Vagina (tissue), 2 donors: ENCODE measurements at places on chromosomes 6 and 20.

- DNase-seq: no peak
Observed at GRCh38 chr20:38962928-38963401, 821 bp downstream of the DHX35 start.

DNA sequence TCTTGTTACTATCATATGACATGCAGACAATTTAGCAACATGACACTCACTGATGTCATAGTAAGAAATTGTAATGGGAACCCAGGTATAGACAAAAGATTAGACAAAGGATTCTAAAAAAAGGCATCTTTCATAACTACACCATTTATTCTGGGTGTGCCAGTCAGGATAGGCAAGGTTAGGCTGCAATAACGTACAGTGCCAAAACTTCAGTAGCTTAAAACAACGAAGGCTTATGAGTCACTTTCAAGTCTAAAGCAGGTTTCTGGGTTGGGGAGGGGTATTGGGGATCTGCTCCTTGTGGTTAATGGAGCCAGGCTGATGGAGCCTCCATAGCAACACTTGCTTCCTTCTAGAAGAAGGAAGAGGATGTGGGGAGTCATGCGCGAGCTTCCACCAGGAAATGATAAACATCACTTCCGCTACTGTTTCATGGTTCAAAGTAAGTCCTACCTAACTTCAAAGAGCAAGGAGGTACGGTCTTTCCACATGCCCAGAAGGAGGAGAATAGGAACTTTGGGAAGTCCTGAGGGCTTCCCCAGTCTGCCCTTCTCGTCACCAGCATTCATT, 2.0 kb upstream of the GTSF1L start:
- no peak for DNase-seq

DNA sequence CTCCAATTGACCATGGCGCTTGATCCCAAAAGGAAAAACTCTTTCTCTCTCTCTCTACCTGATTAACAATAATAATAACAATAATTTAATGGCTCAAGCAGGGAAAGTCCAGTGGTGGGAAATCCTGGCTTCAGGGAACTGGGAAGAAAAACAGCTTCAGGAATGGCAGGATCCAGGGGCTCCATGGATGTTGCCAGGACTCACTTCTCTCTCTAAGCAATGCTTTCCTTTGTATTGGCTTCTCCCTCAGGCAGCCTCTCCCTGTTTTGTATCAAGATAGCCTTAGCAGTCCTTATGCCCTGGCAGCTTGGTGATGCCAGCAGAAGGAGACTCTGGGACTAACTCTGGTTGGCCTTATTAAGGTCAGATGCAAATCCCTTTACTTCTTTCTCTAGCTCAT, 13.5 kb upstream of the PTGIS start:
- no peak for DNase-seq

GRCh38 chr6:31830886-31831335, 3.4 kb downstream of the HSPA1B start:
- no peak for DNase-seq

GRCh38 chr20:15637950-15638754, 935.1 kb downstream of the KIF16B start:
- DNase-seq: no peak

DNA sequence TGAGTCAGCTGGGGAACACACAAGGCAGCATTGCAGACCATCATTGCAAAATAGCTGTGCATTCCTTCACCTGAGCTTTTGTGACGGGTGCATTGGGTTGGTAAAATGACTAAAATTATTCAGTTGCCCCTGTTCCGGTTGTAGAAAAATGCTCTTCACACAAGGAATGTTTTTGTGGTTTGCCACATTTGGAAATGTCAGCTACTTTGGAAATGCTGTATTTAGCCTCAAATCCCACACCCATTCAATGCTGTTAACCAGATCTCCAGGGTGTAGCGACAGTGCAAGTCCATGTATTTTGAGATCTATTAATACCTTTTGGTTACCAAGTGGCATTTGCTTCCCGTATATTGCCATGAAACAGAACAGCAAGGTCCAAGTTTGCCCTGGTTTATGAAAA, 201.2 kb downstream of the FOXA2 start:
- no peak for DNase-seq

DNA sequence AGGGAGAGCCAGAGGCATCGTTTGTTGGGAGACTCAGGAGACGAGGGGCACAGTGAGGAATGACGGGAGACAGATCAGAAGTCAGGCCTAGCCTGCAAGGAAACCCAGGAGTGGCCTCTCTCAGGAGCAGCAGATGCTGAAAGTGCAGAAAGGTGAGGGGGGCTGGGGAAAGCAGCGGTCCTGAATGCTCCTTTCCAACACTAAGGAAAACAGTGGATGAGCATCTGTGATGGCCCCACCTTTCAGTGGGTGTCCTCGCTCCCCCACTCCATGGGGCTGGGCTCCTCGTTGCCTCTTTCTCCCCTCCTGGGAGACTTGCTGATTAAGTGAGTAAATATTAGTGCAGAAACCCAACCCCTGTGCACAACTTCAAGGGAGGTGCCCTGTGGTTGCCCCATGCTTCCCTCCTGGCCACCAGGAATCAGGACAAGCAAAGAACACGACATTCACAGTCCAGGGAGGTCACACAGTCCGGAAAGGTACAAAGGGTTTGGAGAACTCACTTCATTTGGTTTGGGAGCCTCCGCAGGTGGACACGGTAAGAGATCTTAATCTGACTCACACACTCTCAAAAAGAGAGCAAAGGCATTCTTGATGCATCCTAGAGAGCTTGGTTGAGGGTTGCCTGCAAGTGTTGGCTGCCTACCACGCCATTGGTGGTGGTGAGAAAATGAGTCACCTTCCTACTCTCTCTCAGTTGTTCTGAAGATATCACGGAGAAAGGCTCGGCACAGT, 9.7 kb upstream of the BPIFB1 start:
- no peak for DNase-seq

DNA sequence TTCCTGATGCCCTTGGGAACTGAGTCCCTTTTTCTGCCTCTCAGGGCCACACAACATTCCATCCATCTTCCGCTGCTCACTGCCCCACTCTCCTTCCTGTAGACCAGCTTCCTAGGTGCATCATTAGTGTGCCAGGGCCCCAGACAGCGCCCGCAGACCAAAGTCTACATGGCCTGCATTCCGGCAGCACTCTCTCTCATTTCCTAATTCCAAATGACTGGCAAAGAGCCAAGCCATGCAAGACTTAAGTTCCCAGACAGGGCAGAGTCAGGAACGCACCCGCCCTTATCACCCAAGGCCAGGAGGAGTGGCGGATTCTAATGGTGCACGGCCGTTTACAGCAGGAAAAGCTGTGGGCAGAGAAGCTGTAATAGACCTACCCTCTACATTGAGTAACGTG, 159.8 kb upstream of the ARID1B start:
- no peak for DNase-seq

GRCh38 chr6:5099537-5099936, 14.4 kb downstream of the PPP1R3G start:
- DNase-seq: no peak

GRCh38 chr20:54062812-54063280, 7.5 kb downstream of the BCAS1 start:
- DNase-seq: peak; percentile 43

GRCh38 chr6:29953001-29953441, 10.7 kb downstream of the HLA-A start:
- no peak for DNase-seq

DNA sequence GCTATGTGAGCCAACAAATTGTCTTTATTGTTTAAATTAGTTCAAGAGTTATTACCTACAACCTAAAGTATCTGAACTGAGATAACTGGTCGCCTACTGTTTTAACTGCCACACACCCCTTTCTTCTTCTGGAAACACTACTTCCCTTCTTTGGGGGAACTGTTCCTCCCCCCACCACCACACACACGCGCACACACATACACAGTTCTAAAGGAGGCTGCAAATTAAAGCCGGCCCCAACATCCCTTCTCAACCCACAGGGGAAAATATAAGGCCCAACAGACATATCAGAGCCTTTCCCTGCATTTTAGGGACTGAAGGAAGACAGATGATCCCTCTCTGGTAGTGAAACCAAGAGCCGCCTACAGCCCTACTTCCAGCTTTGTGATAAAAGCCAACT, 348.0 kb upstream of the JARID2 start:
- no peak for DNase-seq

DNA sequence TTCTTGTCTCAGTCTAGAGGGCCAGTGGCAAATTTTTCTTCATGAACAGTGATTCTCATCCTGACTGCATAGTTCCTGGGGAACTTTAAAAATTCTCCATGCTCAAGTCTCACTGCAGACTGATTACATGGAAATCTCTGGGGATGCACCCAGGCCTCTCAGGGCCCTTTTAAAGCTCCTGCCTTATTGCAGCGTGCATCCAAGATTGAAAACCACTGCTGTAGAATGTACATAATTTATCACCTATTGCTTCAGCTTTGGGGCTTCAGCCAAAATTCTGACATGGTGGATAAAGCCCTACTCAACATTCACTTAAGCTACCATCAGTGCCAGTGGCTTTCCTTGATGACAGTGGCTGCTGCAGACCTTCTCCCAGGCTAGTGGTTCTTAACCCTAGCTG, 143.8 kb downstream of the BTBD3 start:
- peak; percentile 9 for DNase-seq

DNA sequence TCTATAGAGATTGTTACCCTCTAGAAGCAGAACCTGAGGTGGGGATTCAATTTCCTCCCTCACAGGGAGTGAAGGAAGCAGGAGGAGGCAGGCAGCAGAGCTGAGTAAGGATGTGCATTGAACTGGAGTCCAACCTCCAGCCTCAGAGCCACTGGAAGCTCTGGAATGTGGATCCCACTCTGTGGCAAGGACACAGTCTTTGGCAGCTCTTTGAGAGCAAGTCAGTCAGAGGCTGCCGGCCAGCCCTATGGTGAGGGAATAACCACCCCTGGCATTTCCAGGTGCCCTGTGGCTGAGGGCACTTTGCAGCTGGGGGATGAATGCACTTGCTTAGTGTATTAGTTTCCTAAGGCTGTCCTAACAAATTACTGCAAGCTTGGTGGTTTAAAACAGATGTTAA, 37.2 kb downstream of the EBF4 start:
- no peak for DNase-seq

- DNase-seq: no peak
Observed at GRCh38 chr20:52847029-52847660, 125.0 kb upstream of the TSHZ2 start.

- DNase-seq: no peak
Observed at GRCh38 chr6:149233056-149233715, 84.3 kb upstream of the TAB2 start.

GRCh38 chr6:156683821-156684220, 93.4 kb upstream of the ARID1B start:
- no peak for DNase-seq

- DNase-seq: no peak
Observed at GRCh38 chr6:9420316-9421015, 985.1 kb upstream of the SLC35B3 start.

DNA sequence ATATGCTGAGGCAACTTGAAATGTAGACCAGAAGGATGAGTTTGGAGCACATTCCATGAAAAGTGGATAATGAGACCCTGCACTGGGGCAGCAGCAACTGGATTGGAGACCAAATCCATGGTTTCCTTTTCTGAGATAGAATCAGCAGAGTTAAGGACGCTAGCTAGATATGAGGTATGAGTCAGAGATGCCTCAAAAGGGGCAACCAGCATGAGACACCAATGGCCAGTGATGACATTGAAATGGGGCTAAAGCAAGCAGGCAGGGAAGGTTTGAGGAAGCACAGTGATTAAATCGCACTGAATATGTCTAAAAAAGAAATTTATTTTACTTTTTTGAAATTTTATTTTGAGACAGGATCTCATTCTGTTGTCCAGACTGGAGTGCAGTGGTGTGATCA, 802.4 kb downstream of the TFAP2A start:
- no peak for DNase-seq

DNA sequence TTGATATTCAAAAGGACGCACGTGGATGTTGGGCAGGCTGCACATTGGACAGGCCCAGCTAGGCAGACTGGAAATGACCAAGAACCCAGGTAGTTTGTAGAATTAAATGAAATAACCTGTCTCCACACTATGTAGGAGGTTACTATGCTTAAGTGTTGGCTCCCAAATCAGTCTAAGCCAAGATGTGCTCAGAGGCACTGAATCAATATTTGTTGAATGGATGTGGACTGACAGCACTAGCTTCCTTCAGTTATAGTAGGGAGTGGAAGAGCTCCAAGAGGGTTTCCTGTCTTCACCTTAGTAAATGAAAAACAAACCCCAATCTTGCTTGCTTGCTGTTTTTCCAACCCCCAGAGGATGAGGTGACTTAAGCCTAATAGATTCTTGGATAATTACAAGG, 180.5 kb downstream of the JARID2 start:
- no peak for DNase-seq

- DNase-seq: no peak
Observed at GRCh38 chr20:62961310-62961783, 8.8 kb downstream of the SLC17A9 start.

DNA sequence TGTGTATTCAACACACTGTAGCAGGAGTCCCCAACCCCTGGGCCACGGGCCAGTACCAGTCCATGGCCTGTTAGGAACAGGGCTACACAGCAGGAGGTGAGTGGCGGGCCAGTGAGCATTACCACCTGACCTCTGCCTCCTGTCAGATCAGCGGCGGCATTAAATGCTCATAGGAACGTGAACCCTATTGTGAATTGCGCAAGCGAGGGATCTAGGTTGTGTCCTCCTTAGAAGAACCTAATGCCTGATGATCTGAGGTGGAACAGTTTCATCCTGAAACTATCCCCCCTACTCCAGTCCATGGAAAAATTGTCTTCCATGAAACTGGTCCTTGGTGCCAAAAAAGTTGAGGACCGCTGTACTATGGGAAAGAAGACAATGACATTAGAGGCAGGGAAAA, 386.9 kb downstream of the PREX1 start:
- DNase-seq: no peak

DNA sequence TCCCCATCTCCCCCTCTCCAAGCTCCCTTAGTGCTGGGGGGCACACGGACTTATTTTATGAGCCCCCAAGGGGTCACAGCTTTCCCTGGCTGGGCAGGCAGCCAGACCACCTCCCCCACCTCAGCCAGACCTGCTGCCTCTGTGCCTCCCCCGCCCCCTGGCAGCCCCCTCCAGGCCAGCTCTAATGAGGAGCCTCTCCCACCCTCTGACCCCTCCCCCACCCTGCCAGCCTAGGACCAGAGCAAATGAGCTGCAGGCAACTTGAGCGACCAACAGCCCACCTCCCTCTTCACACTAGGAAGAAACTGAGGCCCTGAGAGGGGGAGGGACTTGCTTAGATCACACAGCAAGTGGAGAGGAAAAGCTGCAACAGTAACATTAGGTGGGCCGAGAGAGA, 1.9 kb downstream of the GDF5 start:
- no peak for DNase-seq
